ENCODE measurements at places on chromosomes 5 and 9.

DNA sequence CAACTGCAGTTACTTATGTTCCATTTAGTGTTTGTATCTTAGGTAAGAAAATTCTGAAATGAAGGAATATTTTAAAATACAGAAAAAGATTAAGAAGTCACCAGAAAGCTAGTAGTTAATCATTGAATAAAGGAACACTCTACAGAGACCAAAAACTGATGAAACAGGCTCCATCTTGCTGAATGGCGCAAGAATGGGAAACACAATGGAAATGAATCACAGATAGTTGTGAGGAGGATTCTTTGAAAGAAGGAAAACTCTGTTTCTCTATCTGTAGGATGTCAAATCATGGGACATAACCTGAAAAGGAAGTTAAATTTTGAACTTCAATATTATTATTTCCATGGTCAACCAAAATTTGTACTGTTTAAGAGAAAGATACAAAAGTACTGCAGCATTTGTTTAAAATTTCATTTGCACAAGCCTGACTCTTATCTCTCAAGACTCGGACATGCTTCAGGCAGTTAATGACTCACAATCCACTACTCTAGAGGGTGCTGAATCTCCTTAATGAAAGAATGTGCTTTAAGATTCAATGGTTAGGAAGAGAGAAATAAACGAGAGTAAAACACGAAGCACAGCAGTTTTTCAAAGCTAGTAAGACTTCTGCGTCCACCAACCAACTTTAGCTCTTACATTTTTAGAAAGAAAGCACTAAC lies 1064.4 kb upstream of the DMAC1 start:
- DNase-seq: no peak

- no peak for DNase-seq
Observed at GRCh38 chr9:3436629-3437420, 89.0 kb downstream of the RFX3 start.

- no peak for DNase-seq
Observed at GRCh38 chr5:144167998-144168397, 2.5 kb downstream of the YIPF5 start.

DNA sequence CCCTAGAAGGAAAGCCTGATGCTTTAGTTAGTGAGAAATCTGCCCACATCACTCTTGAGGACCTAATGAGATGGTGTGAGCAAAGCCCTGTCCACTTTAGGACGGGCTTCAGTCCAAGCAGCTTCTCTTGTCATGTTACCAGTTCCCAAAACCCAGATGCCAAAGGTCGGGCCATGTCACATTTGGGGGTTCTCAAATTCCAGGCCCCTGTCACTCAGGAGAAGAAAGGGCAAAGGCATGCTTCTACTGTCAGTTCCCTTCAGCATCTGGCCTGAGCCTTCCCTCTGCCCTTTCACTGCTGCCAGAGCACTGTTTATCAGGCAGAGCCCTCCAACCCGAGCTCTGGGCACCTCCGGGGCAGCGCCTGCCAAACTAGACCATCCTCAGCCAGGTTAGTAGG lies 556.0 kb downstream of the BNC2 start:
- no peak for DNase-seq

DNA sequence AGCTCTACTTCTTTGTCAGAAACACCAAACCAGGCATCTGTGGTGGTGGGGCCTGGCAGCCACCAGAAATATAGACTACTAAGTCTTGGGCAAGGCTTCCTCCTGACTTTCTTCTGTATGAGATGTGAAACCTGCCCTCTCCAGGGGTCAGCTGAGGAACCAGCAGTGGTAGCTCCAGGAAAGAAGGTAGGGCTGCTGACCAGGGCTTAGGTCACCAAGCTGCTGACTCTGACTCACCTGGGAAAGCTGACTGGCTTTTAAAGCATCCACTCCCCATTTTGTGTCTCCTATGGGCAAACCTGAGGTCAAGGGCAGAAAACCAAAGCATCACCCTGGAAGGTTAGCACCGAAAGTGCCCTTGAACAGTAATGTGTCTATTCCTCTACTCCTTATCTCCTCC lies 10.4 kb upstream of the SH3TC2 start:
- no peak for DNase-seq

DNA sequence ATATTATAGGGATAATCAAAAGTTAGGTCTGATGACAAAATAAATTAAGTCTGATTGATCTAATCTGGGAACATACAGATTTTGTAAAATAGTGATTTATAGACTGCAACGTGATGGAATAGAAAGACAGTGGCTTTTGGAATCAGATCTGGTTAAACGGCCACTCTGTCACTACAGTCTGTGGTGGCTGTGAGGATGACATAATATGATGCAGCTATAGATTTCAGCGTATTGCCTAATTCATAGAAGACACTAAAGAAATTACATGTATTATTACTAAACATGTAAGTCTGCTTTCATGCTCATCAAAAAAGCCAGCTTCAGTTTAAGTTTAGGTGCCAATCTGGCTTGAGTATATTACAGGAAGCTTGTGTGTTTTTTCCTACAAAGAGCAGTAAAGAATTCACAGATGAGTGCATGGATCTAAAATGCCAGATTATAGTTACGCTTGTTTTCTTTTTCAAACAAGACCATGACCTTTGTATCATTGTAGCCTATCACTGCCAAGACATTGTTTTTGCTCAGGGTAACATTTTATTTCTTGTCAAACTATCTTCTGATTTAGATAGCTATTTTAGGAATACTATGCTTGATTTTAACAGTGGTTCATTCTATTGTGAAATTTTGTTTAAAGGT lies 25.7 kb downstream of the CPEB4 start:
- DNase-seq: no peak

GRCh38 chr5:16137177-16137576 lies 42.4 kb downstream of the MARCHF11 start:
- no peak for DNase-seq

DNA sequence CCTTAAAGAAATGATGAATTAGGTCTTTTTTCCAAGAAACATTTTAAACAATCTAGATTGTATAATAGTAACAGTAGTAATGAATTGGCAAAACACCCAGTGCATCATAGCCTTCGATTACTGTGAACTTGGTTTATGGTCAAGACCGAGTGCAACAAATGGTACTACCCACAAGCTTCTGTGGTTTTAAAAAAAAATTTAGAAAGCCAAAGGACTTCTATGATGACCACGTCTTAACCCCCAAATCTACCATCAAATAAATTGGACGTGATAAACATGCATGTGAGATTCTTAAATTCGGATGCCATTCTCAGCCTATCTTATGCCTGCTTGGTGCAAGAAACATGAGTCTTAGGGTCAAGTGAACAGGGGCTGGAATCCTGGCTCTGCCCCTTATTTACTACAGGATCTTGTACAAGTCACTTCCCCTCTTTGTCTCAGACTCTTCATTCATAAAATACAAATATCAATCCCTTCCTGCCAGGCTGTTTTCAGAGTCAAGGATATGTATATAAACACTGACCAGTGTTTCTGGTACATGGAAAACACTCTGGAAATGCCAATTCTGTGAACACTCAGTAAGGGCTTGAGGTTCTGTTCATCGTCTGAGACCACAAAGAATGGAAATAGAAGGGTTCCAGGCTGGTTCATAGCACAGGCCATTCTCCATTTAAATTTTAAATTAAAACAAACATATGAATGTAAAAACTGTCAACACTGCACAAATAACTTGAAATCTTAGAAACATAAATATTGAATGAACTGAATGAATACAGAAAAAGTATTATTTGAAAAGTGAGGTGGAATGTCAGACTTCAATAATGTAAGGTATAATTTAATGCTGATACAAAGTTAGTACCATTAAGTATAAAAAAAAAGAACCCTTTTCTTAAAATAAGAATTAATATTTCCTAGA lies 107.8 kb downstream of the NR6A1 start:
- DNase-seq: no peak

- no peak for DNase-seq
Observed at GRCh38 chr5:75279321-75279720, 42.6 kb upstream of the ANKRD31 start.

GRCh38 chr5:39341896-39342295 lies 22.4 kb downstream of the C9 start:
- no peak for DNase-seq

DNA sequence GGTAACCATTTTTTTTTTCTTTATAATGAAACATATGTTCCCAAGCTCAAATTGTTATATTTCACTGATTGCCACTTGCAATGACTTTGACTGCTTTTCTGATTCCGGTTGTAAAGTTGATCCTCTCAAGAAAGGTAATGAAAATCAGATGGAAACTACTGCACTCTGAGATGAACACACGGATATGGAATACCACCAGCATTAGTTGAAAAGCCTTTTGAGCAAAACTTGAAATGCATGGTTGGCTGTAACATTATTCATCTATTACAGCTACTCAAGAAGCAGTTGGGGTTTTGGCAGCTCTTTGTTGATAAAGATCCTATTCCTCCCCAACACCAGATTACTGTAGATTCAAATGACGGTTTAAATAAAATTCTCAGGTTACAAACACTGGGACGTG lies 591.6 kb upstream of the DMAC1 start:
- DNase-seq: no peak

GRCh38 chr5:39199335-39199734 lies 20.0 kb downstream of the FYB1 start:
- no peak for DNase-seq

- DNase-seq: no peak
Observed at GRCh38 chr9:32486839-32487562, 39.0 kb downstream of the RIGI start.

GRCh38 chr9:4859035-4859434 lies 66.3 kb downstream of the RCL1 start:
- no peak for DNase-seq

DNA sequence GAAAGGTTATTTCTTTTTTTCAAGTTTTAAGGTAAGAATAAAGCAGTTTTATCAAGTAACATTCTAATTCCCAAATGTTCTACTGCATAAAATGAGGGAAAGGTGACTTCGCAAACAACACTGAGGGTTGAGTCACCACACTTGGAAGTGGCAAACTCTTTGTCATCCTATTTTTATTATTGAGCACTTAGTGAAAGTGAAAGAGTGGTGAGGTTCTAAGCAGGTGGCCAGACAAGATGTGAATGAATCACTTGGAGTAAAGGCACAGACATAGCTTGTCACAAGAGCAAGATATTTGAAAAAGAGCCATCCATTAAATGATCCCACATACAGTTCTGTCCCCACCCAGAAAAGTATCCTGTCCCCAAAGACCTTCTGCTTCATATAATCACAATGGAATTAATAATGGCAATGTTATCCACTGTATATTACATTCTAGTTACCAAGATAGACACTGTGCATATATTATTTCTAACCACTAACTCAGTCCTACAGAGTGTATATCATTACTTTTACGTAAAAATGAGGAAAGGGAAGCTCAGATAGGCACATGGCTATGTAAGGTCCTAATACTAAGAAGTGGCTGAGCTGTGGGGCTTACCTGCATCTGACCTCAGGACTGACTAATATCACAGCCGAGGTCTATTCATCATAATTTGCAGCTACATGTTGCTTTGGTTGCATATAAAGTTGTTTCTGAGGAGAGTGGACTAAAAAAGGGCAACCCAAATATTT lies 730.4 kb upstream of the MEF2C start:
- no peak for DNase-seq

- DNase-seq: no peak
Observed at GRCh38 chr5:93592883-93593282, 9.9 kb downstream of the NR2F1 start.

DNA sequence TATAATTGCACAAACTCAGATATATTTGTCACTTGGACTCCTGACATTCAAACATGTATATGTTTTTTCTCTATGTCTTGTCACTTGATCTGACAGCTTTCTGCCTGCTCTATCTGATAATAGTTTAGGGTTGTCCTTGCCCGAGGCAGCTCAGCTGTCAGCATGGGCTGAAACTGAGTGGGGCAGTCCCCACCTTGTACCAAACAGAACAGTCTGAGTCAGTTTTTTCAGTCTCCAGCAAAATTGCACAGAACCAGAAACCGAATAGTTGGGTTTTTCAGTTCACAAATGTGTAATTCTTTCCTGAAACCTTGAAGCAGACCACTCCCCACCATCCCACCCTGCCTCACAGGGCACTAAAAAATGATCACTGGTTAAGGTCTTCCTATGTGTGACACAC lies 9.5 kb upstream of the HAND1 start:
- DNase-seq: no peak

DNA sequence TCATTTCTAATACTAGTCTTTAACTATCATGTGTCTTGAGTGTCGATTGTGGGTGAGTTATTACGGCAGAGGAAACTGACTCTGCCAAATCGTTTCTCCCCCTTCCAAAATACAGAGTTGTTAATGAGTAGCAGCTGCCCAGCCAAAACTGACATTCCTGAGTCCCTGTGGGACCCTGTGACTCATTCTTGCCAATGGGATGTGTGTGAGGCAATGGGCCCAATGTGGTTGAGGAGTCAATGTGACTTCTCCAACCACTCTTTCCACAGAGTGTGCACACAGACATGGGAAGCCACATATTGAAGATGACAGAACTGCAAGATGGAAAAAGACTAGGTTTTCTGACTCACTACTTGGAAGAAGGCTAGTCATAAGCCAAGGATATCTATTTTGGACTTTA lies 434.7 kb downstream of the DTWD2 start:
- DNase-seq: no peak

DNA sequence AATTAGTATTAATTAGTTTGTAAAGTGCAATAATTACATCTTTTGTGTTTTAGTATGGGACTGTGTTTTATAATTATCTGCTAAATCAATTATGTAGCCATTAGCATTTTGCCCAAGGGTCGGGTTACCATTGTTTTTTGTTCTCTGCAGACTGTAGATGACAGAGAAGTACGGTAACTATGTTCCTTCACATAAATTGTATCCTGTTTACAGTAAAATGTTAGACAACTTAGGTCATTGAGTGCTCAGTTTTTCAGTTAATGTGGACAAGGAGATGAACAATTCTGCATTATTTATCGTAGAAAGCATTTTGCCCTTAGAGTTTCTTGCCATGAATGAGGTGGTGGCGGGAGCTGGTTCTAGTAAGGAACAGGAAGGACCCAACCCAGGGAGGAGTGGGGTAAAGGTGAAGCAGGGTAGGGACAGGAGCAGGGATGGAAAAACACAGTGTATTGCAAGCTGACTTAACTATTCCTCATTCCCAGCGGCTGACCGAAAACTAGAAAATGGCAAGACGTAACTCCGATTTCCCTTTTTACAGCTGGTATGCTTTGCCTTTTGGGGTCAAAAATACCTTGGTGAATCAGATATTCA lies 243.7 kb upstream of the SLC24A2 start:
- DNase-seq: no peak

- DNase-seq: peak; percentile 78
Observed at GRCh38 chr9:124320062-124320973, 62.6 kb downstream of the NEK6 start.

GRCh38 chr5:82635561-82636288 lies 357.6 kb upstream of the RPS23 start:
- no peak for DNase-seq

DNA sequence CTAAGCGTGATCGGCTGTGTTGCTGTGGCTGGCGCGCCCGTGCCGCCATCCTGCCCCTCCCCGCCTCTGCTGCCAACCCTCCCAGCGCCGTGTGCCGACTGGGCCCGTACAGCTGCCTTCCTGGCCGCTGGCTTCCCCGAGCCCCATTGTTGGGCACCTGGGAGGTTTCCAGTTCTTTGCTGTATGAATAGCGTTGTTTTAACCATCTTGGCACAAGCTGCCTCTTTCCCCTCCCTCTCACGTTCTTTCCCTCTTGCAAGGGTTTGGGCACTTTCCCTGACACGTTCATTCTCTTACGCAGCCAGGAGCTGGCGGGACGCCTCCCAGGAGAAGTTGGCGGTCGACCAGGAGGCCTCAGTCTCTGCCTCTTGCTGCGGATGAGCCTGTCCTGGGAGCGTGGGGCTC lies 43.1 kb upstream of the RXRA start:
- no peak for DNase-seq

- no peak for DNase-seq
Observed at GRCh38 chr5:103617913-103618312, 55.3 kb upstream of the NUDT12 start.
